A549 treated with GW870086 at 1 μM for 4 hours (cell line): ENCODE measurements at places on chromosomes 13 and 19. TPM values are rescaled to one million over a fixed set of nuclear protein-coding genes. Genes with fewer than 3 reads are reported as not detected.

Gene ZNF471
- total RNA-seq, result 0.02 to 0.03 TPM (median 0.03 TPM) in 4 of 5 replicates, not detected in the other

Gene ZNF419
- total RNA-seq, result 5.6 to 9.9 TPM (median 6.5 TPM) in 5 replicates

Gene PTGER1
- 0.12 to 0.21 TPM (median 0.14 TPM) in 3 of 5 replicates, not detected in the others for total RNA-seq

Gene KCNC3
- total RNA-seq, result 0.95 to 1.5 TPM (median 1.4 TPM) in 5 replicates

Gene KIR3DL2
- not detected in 5 replicates for total RNA-seq

Gene PSG3
- 0.07 to 0.20 TPM (median 0.15 TPM) in 4 of 5 replicates, not detected in the other for total RNA-seq

Gene CYP2S1
- total RNA-seq, result 17.6 to 24.9 TPM (median 21.5 TPM) in 5 replicates

Gene RCBTB2
- total RNA-seq, result 0.94 to 1.3 TPM (median 1.1 TPM) in 5 replicates

Gene JSRP1
- total RNA-seq, result 0.48 to 1.2 TPM (median 0.65 TPM) in 5 replicates

Gene COQ8B
- 74.3 to 95.8 TPM (median 86.7 TPM) in 5 replicates for total RNA-seq

Gene SLC8A2
- total RNA-seq, result 0.36 to 1.5 TPM (median 0.42 TPM) in 5 replicates
